NCI-H345 (cell line): ENCODE measurements at places on chromosomes 2 and 18.
A peak's percentile ranks its signal among the peaks of the same experiment; 100 is the strongest.

- no peak for DNase-seq
Observed at GRCh38 chr2:120674246-120675170, 61.2 kb upstream of the GLI2 start.

GRCh38 chr2:1717113-1717512 is 27.2 kb downstream of the PXDN start:
- DNase-seq = no peak

DNA sequence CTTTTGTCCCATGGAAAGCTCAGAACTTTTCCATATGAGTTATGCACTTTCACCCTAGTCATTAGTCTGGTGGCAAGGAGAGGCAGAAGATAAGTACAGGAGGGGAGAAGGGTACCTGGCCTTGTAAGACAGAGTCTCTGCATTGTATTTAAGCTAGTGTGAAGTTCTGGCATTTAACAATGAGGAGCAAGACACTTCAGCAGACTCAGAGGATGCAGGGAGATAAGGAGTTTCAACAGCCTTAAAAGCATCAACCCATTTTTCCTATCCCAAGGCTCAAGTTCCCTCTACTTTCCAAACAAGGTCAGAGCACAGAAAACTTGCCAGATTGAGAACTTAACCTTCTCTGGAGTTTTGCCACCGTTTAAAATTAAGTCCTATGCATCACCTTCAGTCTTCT is 348.2 kb upstream of the VRK2 start:
- no peak for DNase-seq

GRCh38 chr18:42183746-42184145 is 228.7 kb downstream of the PIK3C3 start:
- DNase-seq = no peak

- DNase-seq = no peak
Observed at GRCh38 chr2:240451791-240452461, 16.5 kb downstream of the GPC1 start.

- DNase-seq = no peak
Observed at GRCh38 chr2:182240862-182241371, 185.9 kb downstream of the PDE1A start.

GRCh38 chr2:222445227-222445626 is 20.9 kb downstream of the SGPP2 start:
- no peak for DNase-seq

GRCh38 chr18:8133032-8133431 is 476.2 kb upstream of the RAB12 start:
- DNase-seq = no peak

DNA sequence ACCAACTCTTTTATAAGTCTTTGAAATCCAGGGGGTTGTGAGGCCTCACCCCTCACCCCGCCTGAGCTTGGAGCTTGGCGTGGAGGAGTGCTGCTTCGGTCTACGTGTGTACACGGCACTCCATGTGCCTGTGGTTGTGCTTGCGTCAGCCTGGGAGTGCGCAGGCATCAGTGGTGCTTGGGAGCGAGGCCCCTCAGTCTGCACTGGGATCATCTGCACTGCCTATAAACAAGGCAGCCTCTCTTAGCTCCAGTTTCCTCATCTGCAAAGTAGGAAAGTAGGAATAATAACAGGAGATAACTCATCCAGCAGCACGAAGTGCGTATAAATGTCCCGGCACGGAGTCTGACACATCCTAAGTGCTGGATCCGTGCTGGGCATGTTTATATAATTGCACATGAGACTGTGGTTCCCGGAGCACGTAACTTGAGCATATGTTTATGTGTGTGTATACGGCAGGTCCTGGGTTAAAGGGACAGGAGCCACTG is 1.2 kb downstream of the GYPC start:
- no peak for DNase-seq

GRCh38 chr2:223970343-223971128 is 13.3 kb downstream of the MRPL44 start:
- peak; percentile 69 for DNase-seq

DNA sequence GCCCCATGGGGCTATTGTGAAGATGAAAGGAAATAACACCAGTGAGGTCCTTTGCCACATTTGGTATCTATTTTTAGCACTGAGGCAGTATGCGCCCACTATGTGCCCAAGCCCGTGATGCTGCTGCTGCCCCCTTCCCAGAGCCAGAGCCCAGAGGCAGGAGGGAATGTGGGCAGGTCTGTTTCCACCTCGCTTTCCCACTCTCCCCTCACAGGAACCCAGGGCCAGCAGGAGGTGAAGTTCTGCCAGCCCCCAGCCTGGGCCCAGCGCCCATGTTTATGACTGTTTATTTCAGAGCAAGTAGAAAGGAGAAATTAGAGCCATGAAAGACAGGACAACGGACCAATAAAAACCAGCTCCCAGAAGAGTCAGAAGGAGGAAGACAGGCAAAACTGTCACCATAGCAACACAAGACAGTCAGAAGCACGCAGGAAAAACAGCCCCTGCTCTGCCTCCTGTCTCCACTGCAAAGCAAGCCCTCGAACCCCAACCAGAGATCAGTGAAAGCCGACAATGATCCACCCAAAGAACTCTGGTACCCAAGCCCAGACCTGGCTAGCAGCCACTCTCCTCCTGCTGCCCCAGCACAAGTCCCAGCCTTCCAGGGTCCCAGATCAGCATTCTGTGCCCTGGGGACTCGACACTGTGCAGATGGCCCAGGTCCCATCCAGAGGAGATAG is 1.4 kb downstream of the CYRIA start:
- peak; percentile 28 for DNase-seq

GRCh38 chr2:121790276-121790956 is 35.0 kb downstream of the TSN start:
- DNase-seq = no peak

DNA sequence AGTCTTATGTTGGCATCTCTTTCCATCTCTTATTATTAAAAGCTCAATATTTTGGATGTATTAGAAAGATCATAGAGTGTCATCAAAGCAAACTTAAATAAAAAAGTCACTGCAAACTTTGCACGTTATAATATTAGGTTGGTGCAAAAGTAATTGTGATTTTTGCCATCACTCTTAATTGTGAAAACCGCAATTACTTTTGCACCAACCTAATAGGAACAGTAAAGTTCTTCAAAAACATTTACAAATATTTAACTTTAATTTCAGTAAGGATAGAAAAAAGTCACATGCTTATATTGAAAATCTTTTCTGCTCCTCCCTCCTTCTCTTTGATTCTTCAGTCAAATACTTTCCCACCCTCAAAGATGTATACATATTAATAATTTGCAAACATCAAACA is 51.5 kb downstream of the ZNF521 start:
- no peak for DNase-seq

DNA sequence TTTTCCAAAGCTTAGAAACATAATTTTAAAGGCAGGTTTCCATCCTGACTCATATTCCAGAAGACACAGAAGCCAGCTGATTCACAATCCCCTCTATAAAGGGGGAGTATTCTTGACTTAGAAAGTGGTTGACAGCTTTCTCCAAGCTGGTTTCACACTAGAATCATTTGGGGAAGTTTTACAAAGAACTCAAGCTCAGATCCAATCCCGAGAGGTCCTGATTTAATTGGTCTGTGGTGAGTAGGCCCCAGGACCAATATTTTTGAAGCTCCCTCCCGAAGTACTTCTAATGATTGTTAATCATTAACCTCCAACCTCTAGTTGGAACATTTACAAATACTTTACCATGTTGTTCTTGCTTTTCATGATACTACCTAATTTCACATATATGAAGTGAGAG is 184.1 kb downstream of the DLGAP1 start:
- no peak for DNase-seq

DNA sequence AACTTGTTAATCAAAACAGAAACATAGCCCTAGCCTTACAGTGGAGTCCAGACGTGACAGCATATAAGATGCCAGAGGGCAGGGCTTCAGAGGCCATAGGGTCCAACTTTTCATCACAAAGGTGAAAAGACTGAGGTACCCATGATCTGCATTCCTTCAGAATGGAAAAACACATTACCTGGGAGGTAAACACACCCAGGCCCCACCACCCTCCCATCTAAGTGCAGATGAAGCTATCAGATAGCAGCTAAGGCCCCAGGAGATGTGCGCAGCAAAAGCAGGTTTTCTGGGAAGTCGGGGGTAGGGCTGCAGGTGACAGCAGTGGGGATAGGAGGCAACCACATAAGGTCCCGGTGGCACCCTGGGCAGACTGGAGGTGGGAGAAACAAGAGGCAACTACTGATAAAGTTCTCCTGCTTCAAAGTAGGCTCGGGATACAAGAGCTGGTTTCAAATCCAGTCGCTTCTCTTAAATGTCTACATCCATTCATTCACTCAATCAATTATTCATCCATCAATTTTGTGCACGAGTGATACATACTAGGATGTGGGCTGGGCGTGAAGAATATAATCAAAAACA is 75.1 kb upstream of the TMEM247 start:
- no peak for DNase-seq

DNA sequence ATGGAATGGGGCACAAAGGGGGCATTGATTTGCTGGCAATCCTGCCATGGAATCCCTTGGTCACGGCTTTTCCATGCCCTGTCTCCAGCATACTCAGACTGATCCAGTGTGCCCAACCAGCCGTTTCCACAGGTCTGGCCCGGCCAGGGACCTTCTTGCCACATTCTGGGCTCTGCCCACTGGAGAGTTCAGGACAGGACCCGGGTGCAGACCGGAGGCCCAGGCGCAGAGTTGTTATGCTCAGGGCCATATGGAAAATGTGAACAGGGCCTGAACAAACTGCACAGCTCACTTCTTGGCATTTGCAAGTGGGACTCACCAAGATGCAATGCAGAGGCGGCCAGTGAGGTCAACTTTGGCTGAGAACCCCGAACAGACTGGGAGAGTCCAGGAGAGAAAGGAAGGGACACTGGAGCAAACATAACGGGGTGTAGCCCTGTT is 15.6 kb upstream of the ASAP2 start:
- DNase-seq = no peak

- peak; percentile 45 for DNase-seq
Observed at GRCh38 chr2:75560768-75561565, at the start of gene EVA1A. Gene EVA1A (minus strand): TSS chr2:75560939. CDS start chr2:75518140, 42,799 bp downstream.

DNA sequence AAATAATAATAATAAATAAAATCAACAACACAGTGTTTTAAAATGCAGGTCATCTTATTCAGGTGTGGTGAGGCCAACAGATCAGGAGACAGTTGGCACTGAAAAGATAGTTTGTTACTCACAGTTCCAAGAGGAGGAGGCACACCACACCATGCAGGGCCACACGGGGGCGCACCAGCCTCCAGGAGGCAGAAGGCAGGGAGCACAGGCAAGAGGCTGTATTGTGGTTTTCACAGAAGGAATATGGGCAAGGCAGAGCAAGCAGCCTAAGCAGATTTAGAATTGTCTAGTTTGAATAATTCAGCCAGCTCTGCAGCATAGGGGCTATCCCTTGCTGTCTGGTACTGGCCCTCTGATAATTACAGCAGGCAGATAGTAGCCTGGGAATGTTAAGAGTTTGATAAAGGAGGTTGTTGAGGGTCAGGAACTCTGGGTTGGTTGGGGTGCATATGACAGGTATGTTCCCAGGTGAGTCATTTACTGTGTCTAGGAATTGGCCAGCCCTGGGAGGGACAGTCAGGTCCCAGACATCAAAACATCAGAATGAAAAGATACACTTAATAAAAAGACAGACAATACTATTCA is 31.3 kb downstream of the KIAA2012 start:
- no peak for DNase-seq

DNA sequence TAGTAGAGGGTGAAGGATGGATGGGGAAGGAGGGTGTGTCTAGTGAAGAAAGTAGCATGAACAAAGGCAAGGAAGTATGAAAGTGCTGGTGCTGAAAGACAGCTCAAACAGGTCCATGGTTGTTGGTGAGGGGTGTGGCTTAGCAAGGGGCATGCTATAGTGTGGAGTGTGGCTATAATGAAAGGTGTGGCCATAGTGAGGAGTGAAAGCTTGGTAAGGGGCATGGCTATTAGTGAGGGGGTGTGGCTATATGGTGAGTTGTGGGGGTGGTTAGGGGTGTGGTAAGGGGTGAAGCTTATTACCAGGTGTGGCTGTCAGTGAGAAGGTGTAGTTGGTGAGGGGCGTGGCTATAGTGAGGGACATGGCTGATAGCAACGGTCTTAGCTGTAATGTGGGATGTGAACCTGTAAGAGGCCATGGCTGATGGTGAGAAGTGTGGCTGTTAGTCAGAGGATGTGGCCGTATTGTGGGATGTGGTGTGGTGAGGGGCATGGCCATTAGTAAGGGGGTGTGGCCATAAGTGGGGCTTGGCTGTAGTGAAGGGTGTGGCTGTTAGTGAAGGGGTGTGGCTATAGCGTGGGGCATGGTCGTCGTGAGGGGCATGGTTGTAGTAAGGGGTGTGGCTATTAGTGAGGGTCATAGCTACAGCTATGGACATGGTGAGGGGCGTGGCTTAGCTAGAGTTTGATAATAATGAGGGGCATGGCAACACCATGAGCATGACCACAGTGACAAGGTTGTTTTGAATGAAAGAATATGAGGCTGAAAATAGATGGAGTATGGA is 549.6 kb downstream of the FBXO15 start:
- no peak for DNase-seq

DNA sequence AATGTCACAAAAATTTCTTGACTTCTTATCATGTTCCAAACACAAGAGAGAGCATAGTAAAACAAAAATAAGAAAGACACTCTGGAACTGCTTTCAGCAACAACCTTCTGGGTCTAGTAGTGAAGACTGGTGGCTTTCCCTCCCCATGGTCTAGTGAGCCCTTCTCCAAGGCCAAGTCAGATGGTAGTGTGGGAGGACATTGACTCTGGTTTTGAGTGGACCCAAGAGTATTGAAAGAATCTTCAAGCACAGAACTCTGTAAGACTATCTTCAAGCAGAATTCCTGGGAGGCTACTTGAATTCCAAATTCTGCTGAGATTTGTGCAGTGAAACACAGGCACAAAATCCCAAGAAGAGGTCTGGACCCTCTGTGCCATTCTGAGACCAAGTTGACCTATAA is 21.1 kb downstream of the ANTXR1 start:
- no peak for DNase-seq

GRCh38 chr2:76445880-76446279 is 735.2 kb upstream of the GCFC2 start:
- DNase-seq = no peak

DNA sequence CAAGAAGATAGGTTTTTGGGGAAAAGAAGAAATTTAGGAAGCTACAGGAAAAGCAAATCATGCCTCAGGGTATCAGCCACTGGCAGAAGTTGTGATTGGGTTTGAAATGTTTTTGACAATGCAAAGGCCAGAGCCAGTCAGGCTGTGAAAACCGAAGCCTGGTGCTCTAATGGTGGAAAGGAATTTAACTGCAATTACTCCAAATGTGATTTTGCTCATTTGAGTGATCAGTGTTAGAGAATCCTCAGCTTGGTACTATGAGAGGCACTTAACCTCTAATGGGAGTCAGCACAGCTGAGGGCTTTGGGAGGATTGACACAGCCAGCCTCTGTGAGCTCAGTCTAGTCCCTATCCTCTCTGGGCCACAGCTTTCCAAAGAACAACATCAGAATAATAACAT is 176.5 kb downstream of the LRRTM1 start:
- no peak for DNase-seq
